LoVo (cell line): ENCODE measurements at places on chromosomes 5 and 9.

DNA sequence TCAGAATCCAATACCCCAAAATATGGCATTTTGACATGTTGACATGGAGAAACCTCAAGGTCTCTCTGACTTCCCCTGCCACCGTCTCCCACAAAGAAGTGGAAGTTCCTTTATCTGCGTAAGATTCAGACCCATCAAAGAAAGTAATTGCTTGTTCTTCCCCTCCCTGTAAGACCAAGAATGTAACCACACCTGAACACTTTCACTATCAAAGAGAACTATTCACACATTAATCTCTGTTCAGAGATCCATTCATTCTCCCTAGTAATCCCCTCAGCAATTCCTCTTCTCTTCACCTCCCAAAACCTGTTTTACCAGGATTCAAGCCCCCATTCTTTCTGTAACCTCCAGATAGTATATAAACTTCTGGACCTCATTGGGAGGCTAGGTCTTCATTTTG lies 4.1 kb upstream of the SLC1A1 start:
- DNase-seq: no peak

GRCh38 chr5:28808967-28809810 lies 1770.8 kb upstream of the CDH9 start:
- DNase-seq: no peak

GRCh38 chr5:145295236-145295835 lies 539.8 kb downstream of the PRELID2 start:
- DNase-seq: no peak

GRCh38 chr5:64693636-64694035 lies 3.3 kb downstream of the SHISAL2B start:
- no peak for DNase-seq

DNA sequence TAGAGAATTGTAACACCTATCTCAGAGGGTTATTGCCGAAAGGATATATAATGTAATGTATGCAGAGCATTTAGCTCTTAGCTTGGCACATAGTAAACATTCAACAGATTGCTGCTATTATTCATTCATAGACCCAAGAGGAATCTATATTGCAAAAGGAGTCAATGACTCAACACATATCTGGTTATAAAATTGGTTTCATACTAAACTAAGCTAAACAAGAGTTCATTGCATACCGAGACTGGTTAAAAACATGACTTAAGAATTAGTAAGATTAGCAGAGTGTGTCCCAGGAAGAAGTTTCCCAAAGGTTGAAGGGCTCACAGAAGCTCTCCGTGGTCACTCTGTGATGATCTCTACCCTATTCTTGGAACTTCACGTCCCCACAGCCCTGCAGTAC lies 339.6 kb upstream of the CCNH start:
- no peak for DNase-seq

GRCh38 chr5:1011226-1011631 lies 2.6 kb downstream of the NKD2 start:
- peak; percentile 26 for DNase-seq

DNA sequence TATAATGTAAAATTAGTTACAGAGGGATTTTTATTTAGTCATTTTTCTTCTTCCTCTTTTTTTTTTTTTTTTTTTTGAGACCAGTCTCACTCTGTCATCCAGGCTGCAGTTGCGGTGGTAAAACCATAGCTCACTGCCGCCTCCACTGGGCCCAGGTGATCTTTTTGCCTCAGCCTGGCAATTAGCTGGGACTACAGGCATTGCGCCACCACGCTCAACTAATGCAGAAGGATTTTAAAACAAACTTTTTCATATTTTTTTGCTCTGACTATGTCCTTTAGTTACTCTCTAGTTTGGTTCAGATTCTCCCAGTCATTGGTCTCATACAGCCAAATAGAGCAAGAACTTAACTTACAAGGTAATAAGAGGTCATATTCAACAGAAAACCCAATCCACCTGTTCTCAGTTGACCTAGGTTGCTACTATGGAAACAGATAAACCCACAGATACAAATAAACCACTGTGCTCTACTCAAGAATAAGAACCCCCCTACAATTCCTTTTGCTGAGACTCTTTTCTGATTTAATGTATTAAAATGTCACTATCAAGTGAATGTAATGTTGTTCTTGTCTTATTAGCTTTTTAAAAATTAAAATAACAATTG lies 50.1 kb upstream of the TTC39B start:
- DNase-seq: no peak
